ENCODE measurements at places on chromosomes 1 and 21.
A peak's percentile ranks its signal among the peaks of the same experiment; 100 is the strongest.

GRCh38 chr1:189752461-189752995 is 725.1 kb downstream of the BRINP3 start:
- no peak for DNase-seq

GRCh38 chr1:42999308-42999707 is 40.6 kb upstream of the SLC2A1 start:
- no peak for DNase-seq

DNA sequence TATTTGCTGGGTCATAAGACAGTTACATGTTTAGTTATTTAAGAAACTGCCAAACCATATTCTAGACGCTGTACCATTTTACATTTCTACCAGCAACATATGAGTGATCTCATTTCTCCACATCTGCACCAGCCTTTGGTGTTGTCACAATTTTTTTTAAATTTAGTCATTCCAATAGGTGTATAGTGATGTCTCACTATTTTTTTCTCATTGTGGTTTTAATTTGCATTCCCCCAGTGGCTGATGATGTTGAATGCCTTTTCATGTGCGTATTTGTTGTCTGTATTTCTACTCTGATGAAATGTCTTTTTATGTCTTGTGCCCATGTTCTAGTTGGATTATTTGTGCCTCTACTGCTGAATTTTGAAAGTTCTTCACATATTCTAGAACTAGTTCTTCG is 38.4 kb downstream of the NFASC start:
- no peak for DNase-seq

- DNase-seq, result no peak
Measured at GRCh38 chr1:167705250-167705649, 16.5 kb upstream of the MPZL1 start.

GRCh38 chr1:30856260-30856790 is 52.2 kb downstream of the SDC3 start:
- DNase-seq, result no peak

- DNase-seq, result peak; percentile 50
Measured at GRCh38 chr21:33761441-33762036, 119.2 kb downstream of the ITSN1 start.

- DNase-seq, result no peak
Measured at GRCh38 chr1:117697220-117697781, 91.5 kb downstream of the TENT5C start.

- no peak for DNase-seq
Measured at GRCh38 chr1:168550971-168551370, 7.2 kb upstream of the XCL2 start.

DNA sequence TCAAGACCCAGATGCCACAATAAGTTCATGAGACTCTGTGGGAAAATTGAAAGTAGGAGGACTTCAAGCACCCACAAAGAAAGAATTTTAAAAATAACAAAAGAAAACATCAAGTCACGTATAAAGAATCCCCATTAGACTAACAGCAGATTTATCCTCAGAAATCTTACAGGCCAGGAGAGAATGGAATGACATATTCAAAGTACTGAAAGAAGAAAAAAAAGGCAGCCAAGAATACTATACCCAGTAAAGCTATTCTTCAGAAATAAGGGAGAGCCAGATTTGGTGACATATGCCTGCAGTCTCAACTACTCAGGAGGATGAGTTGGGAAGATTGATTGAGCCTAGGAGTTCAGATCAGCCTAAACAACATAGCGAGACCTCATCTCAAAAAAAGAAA is 84.3 kb upstream of the CD53 start:
- no peak for DNase-seq

Measured in SW 1271 (cell line).